ENCODE measurements at places on chromosomes 5 and 9. TPM values are rescaled to one million over a fixed set of nuclear protein-coding genes. Genes with fewer than 3 reads are reported as not detected.

FGD3 gene
- not detected for total RNA-seq

TSSK1B gene
- total RNA-seq, result 0.52 TPM

ARHGEF39 gene
- 5.5 TPM for total RNA-seq

TCF7 gene
- 1.8 TPM for total RNA-seq

GCNT4 gene
- total RNA-seq, result 3.6 TPM

UCK1 gene
- 19.9 TPM for total RNA-seq

OR13C5 gene
- not detected for total RNA-seq

TRPM3 gene
- 0.11 TPM for total RNA-seq

GPR151 gene
- total RNA-seq, result not detected

MBLAC2 gene
- total RNA-seq, result 7.0 TPM

ANXA2R gene
- 4.4 TPM for total RNA-seq

CBY3 gene
- not detected for total RNA-seq

MUSK gene
- 0.39 TPM for total RNA-seq

SCAI gene
- total RNA-seq, result 11.3 TPM

Data from articular chondrocyte of knee joint (primary cell).